HL-60 (cell line): ENCODE measurements at places on chromosomes 13 and 19.

DNA sequence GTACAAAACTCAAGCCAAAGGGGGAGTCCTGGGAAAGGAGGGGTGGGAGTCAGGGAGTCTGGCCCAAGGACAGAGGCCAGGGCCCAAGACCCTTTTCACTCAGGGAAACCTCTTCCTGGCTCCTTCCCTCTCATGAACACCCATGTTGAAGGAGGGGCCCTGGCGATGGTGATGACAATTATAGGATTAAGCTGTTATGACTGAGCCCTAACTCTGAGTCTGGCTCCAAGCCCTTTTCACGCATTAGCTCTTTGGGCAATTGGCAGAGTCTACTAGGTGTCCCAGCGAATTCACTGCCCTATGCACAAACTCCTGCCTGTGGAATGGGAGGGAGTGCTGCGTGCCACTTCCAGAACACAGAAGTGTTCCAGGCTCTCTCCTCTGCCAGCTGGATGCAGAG lies 20.7 kb downstream of the ZNF575 start:
- DNase-seq: no peak

- DNase-seq: no peak
Measured at GRCh38 chr13:107069108-107069776, 501.3 kb upstream of the ARGLU1 start.

GRCh38 chr19:13797870-13798269 lies 2.6 kb downstream of the ZSWIM4 start:
- DNase-seq: no peak

- no peak for DNase-seq
Measured at GRCh38 chr19:41269055-41269454, 4.9 kb downstream of the HNRNPUL1 start.

DNA sequence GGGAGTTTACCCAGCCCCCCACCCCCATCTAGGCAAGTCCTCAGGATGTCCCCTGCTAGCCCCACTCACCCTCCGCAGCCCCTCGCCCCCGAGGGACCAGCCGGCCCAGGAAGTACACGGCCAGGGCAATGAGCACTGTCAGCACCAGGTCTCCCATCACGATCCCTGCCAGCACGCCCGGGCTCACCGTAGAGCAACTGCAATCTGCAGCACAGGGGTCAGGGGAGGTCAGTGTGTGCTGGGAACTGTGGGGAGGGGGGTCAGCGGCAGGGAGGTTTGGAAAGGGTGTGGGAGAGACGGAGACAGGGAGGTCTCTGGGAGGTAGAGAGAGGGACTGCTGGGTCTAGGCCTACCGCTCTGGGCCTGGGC lies 734 bp downstream of the TYROBP start:
- no peak for DNase-seq

GRCh38 chr19:38004186-38004520 lies 97.1 kb downstream of the SIPA1L3 start:
- no peak for DNase-seq

DNA sequence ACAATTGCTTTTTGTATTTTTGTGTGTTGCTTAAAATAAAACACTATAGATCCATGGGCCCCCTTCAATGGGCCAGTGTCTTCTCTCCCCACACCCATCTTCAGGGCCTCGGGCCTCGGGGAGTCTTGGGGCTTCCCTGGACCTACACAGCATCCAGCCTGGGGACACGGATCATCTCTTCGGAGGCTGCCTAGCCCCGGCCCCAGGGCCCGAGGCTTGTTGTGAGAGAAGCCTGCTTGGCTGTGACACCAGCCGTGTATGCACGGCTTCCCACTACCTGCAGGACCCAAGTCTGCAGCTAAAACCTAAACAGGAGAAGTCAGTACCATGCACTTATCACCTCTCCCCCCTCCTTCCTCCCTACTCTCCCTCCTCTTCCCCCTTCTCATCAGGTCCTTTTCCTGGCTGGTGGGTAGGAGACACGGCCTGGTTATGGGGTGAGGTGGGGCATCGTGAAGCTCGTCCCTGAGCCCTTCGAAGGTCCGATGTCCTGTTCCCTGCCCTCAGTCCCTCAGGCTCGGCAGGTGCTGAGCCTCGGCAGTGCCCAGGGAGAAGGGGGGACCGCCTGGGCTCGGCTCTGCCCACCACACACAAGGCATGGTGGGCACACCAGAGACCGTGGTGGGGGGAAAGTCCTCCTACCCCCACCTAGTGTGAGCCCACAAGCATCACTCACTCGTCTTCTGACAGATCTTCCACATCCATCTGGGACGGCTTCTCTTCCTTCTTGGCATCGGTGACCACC lies 9.5 kb downstream of the C13orf46 start:
- DNase-seq: no peak

GRCh38 chr19:927351-927779 lies 1.5 kb downstream of the ARID3A start:
- DNase-seq: no peak

DNA sequence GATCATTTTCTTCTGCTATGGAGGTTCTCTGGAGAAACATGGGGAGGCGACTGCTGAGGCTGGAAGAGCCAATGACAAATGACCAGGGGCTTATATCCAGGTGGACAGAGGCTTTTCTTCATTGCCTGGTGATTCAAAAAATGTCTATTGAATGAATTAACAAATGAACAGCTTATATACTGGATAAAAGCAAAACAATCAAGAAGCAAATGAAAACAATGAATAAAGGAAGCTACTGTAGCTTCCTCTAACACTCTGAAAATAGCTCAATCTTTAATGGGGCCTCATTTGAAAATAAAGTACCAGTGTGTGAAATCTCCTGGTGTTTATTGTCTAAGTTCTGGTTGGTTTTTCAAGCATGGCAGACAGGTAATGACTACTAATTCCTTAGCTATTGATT lies 167.5 kb upstream of the TMTC4 start:
- DNase-seq: no peak

DNA sequence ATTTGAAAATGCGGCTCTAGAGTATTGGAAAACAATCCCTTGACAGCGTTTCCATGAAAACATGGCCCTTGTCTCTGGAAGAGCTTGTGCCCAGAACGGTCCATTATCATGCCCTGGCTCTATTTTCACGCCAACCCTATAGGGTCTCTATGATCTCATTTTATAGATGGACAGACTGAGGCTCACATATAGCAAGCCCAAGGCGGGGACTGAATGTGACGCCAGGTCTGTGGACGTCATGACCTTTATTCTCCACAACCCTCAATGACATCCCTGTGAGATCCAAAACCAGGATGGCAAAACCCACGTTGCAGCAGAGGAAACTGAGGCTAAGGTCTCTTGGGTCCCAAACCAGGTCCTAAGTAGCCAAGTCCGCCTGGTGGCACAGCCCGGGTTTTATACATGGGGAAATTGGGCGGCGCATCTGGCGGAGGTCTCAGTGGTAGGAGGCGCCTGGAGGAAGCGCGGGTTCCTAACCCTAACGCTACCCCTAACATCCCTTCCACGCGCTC lies 425 bp upstream of the COLGALT1 start:
- no peak for DNase-seq
